ENCODE measurements at places on chromosomes 5 and 9. TPM values are rescaled to one million over a fixed set of nuclear protein-coding genes. Genes with fewer than 3 reads are reported as not detected.

Gene RALGDS
- total RNA-seq, result 34.5 TPM

Gene HAPLN1
- not detected for total RNA-seq

Gene CCIN
- total RNA-seq, result not detected

Gene B4GALT7
- total RNA-seq, result 11.9 TPM

DNA sequence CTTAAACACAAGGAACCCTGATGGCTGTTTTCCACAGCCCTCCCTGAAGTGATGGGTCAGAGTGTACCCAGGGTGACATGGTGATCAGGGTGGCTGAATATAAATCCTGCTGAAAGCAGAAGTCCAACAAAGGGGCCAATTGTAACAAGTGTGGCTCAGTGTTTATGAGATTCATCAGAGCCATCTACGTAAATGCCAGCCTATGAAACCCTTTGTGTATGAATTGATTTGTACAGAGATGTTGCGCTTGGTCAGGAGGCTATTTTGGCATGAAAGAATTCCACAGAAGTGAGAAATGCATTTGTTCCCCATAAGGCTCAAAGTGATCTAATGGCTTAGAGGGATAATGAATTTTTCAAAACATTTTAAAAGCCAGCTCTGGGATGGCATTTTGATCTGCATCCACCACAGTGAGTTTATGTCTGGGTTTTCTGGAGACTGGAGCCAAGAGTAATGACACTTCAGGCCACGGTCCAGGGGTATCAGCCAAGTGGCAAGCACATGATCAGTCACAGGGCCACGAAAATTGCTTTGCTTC is 12.4 kb downstream of the PRUNE2 start:
- peak; percentile 21 for DNase-seq

- no peak for DNase-seq
These were observed 7.0 kb upstream of the MRNIP start for GRCh38 chr5:179865491-179866240.

DNA sequence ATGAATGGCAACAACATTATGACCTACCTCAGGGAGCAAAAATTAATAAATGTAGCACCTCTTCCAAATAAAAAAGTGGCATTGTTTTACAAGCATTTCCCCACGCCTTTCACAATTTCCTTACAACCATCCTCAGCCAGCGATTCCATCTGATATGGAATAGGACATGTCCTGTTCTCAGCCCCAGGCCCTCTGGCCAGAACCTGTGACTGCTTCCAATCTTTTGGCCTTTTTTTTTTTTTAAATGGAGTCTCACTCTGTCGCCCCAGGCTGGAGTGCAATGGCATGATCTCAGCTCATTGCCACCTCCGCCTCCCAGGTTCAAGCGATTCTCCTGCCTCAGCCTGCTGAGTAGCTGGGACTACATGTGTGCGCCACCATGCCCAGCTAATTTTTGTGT is 16.8 kb upstream of the WNK2 start:
- no peak for DNase-seq

GRCh38 chr5:5005353-5005752 is 134.8 kb upstream of the ADAMTS16 start:
- no peak for DNase-seq

DNA sequence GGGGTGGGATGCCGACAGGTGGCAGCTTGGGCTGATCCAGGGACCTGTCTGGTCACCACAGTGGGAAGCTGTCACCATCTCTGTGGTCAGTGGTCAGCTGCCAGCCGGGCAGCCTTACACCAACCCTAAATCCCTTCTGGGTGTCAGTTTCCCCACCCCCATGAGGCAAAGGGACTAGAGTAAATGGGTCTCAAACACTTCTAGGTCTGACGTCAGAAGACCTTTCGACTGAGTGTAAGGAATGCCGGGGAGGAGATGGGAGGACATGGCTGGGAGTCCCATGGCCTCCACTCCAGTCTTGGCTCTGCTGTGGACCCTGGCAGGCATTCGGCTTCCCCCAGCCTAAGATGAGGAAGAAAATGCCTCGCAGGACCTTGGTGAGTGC is 40.3 kb upstream of the SLC25A51 start:
- no peak for DNase-seq

DNA sequence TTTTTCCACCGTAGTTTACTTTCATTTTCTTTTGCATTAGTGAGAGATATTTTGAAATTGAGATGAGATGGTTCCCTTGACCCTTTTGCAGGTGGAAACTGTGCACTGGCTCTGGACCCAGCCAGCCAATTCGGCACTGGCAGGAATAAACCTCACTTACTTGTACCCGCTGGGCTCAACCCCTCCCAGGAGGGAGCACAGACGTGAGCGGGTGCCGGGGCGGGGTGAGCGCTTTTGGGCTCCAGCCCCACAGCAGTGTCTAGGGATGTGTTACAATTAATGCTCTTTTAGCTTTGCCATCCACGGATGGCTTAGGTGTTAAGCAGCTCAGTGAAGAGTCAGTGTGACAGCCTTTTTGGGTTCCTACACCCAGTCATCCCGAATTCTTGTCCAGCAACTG is 766.1 kb upstream of the CHD1 start:
- DNase-seq, result no peak

GRCh38 chr9:5425006-5425628 is 12.6 kb downstream of the PLGRKT start:
- no peak for DNase-seq

DNA sequence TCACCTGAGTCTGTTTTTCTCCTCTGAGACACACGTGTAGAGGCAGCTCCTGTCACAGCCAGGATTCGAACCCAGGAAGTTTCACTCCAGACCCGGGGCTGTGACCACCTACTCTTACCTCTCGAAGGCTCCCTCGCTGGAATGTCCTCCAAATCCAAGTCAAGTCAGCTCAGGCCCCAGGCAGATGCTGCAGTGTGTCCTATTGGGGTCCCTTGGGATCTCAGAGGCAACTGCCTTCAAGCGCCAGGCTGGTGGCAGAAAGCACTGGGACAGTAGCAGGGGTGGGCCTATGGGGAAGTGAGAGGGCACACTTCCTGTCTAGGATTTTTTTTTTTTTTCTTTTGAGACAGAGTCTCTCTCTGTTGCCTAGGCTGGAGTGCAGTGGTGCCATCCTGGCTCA is 762 bp upstream of the ST6GALNAC4 start:
- no peak for DNase-seq

GRCh38 chr5:169933616-169934015 is 46.7 kb downstream of the INSYN2B start:
- no peak for DNase-seq

GRCh38 chr5:113381791-113382190 is 53.0 kb downstream of the TSSK1B start:
- DNase-seq, result no peak

DNA sequence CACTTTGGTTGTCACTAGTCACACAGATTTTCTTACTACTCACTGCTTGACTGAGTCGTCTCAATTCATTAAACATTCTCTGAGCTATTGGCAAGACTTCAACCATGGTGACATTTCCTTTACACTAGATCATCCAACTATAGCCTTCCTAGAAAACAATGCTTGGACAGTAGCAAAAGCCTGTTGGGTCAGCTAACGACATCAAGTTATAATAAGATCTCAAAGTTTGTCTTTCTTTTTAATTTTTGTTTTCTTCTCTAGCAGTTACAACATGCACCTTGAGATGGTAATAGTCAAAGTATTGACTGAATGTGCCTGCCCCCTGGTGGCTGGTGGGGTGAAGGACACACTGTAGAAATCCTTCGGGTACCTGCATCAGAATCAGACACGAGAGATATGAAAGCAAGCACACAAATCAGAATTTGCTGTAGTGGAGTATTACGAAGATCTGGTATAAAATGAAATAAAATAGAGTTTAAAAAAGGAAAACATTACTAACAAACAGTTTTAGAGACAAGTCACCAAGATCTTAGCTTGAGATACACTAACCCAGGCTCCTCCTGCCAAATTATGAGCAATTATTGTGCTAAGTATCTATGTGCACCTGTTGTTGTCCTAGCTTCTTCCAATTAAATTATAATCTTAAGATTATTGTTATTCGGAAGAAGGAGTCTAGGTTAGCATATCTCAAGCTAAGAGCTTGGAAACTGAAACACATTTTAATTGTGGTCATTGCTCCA is 81.2 kb downstream of the ARL15 start:
- peak; percentile 43 for DNase-seq

GRCh38 chr9:105447386-105447813 is 434 bp upstream of the FSD1L start:
- no peak for DNase-seq

GRCh38 chr9:114313186-114313585 is 9.7 kb upstream of the ORM1 start:
- no peak for DNase-seq
